ENCODE measurements at places on chromosomes 4 and X.

GRCh38 chrX:135009838-135010237 is 12.5 kb downstream of the RTL8B start:
- no peak for DNase-seq

DNA sequence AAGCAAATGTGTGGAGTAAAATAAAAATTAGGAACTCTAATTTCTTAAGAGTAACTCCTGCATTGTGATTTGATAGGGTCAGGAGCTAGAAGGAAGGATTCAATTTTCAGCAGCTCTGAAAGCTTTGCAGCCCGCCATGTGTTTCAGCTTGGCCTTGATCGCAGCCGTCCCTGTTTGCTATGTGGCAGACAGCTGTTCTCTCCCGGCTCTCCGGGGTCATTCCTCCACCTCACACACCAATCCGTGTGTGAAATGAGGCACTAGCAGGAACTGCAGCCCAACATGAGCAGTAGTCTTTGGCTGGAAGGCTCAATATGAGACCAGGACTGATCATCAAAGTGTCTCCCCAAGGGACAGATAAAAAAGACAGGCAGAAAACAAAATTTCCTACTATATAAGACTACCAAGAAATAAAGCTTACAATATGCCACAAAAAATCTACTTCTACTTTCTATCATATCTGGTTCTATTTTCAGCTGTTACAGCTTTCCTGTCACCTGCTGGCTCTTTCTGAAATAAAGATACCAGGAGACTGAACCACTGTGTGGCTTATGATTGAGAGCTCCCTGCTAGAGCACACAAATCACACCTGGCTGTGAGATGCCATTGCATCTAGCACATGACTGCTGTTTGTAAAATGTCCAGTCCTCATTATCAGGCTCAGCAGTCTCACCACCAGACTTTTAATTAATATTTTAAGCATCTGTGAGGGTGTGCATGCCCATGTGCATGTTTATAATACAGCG is 44.1 kb upstream of the SEC24B start:
- DNase-seq, result no peak

DNA sequence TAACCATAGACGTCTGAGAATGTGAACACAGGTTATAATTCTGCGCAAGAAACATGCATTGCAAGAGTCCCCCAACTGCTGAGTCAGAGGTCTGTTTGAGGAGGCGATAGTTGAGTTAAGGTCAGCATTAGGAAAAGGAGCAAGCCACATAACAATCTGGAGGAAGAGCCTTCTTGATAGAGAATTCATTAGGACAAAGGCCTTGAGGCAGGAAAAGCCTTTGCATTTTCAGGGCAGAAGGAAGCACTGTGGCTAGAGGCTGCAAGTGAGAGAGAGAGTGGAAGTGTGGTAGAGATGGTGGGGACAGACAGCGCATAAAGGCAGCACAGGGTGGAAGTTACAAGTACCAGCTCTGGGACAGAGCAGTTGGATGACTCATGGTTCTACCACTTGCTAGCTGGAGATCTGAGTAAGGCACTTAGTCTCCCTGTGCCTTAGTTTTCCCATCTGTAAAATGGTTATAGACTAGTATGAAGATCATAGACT is 125.8 kb upstream of the LNX1 start:
- DNase-seq, result no peak

DNA sequence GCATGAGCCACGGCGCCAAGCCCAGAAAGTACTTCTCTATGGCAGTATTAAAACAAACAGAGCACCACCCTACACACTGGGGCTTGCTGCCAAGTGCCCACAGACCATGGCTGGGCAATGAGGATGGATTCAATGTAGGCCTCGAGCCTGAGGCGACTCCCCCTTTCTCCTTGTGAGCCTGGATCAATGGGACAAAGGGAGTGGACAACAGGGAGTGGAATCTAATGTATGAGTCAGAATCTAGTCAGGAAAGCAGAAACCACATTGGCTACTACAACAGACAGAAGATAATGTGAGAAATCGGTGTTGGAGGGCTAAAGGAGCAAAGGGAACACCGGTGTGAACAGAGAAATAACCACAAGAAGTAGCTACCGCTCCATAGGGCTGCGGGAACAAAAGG is 37.7 kb upstream of the OCIAD2 start:
- DNase-seq, result no peak

- no peak for DNase-seq
These were observed 3.1 kb downstream of the PHOX2B start for GRCh38 chr4:41745292-41746024.

- no peak for DNase-seq
These were observed 84.9 kb downstream of the BCOR start for GRCh38 chrX:40012868-40013265.

Measured in activated CD4-positive, alpha-beta T cell treated with anti-CD3 and anti-CD28 coated beads, Interleukin-2, amount 50 U/mL, for 24 hours (primary cell).